ENCODE measurements at places on chromosomes 7 and 10.
A peak's percentile ranks its signal among the peaks of the same experiment; 100 is the strongest.

DNA sequence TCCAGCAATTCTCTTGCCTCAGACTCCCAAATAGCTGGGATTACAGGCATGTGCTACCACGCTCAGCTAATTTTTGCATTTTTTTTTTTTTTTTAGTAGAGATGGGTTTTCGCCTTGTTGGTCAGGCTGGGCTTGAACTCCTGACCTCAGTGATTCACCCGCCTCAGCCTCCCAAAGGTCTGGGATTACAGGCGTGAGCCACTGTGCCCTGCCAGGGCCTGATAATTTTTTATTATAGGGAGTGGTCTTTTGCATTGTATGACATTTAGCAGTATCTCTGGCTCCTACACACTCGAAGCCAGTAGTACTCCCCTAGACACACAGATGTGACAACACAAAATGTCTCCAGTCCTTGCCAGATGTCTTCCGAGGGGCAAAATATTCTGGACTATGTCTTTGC lies 124.0 kb downstream of the DKK1 start:
- no peak for DNase-seq

- DNase-seq, result peak; percentile 50
Observed at GRCh38 chr7:92717993-92718716, 118.2 kb downstream of the CDK6 start.

DNA sequence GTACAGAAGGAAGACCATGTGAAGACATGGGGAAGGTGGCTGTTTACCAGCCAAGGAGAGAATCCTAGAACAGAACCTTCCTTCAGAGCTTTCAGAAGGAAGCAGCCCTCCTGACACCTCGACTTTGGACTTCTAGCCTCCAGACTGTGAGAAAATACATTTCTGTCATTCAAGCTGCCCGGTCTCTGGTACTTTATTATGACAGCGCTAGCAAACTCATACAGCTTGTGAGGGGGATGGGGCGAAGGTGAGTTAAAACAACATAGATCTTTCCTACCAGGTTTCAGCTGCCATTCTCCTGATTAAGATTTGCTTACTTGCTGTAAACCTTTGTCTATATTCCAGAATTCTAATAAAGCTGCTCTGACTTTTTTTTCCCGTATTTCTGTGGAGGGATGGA lies 14.9 kb upstream of the ZNF248 start:
- no peak for DNase-seq

- DNase-seq, result no peak
Observed at GRCh38 chr7:30065746-30066145, 37.5 kb downstream of the PLEKHA8 start.

- DNase-seq, result no peak
Observed at GRCh38 chr7:34061149-34061548, 155.8 kb downstream of the BMPER start.

All from CD4-positive, alpha-beta T cell treated with Interleukin-15 for 1 hour (primary cell).